Mucosa of gallbladder (tissue), 1 donor: ENCODE measurements at places on chromosomes 7 and 10. TPM values are rescaled to one million over a fixed set of nuclear protein-coding genes. Genes with fewer than 3 reads are reported as not detected.

The HSPA14 gene
- 8.0 TPM for total RNA-seq

The CDHR3 gene
- 3.1 TPM for total RNA-seq

The CISD1 gene
- total RNA-seq = 34.2 TPM

The PRPS1L1 gene
- not detected for total RNA-seq

The GSAP gene
- total RNA-seq = 23.9 TPM

The UCN3 gene
- total RNA-seq = 0.58 TPM

The ADCYAP1R1 gene
- total RNA-seq = 7.2 TPM

The SPDYE1 gene
- not detected for total RNA-seq

The STRIP2 gene
- 2.1 TPM for total RNA-seq

The GJC3 gene
- total RNA-seq = 0.26 TPM

DNA sequence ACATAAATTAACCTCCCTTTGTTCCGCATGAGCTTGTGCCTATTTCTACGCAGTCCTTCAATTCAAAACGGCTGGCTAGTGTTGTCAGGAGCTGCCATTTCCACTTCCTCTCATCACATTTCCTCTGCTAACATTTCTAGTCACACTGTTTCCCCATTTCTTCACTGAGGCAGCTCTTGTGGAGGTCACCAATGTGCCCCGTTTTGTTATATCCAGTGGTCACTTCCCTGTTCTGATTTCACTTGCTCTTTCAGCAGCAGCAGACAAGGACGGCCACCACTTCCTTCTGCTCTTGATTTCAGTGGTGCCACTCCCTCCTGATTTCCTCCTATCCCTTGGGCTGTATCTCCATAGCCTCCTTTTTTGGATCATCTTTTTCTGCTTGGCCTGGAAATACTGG is 64.8 kb upstream of the SEC61G start:
- DNase-seq = no peak

DNA sequence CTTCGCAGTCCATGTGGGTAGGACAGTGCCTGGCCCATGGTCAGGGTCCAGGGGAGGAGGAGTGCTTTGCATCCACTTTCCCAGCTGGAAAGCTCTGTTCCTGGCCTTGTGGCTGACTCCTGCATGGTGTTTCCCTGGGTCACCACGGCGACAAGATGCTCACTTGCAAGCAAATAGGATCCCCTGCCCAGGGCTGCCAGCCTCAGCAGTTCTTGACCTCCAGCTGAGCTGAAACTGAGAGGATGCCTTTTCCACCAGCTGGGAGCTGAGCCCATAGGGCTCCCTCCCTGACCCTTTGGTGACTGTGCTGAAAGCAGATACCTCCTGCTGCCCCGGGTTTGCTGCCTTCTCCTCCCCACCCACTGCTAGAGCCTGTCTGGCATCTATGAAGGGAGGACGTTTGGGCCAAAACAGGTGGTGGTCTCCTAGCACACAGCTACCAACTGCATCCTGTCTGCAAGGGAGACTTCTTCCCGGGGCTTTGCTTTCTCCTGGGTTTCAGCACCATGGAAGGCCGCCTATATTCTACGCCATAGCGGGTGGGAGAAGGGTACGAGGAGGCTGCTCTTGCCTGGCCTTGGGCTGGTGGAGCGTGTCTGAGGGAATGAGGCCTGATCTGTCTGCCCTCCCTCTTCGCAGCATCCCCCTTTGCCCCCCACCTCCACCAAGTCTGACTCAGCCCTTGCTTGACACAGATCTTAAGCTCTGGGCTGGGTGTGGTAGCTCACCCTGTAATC is 34.4 kb downstream of the UBTD1 start:
- no peak for DNase-seq

- DNase-seq = peak; percentile 54
Measured at GRCh38 chr10:60914690-60915141, 29.3 kb downstream of the RHOBTB1 start.

- DNase-seq = no peak
Measured at GRCh38 chr10:58826694-58827093, 314.0 kb downstream of the BICC1 start.

DNA sequence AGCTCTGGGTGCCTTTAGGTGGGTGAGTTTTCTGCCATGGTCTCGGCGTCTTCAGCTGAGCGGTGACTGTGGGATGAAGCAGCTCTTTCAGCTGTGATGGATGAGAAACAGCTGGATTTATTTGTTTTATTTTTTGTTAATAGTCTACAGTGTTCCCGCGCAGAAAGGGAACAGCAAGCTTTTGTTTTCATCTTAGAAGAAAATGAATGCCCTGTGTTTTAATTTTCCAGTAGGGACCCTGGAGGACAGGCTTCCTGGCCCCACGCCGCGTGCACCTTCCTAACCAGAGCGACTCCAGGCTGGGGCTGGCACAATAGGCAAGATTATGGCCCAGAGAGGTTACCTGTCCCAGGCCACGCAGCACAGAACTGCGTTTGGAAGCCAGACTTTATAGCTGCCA is 57.6 kb downstream of the GTF2IRD1 start:
- DNase-seq = no peak

DNA sequence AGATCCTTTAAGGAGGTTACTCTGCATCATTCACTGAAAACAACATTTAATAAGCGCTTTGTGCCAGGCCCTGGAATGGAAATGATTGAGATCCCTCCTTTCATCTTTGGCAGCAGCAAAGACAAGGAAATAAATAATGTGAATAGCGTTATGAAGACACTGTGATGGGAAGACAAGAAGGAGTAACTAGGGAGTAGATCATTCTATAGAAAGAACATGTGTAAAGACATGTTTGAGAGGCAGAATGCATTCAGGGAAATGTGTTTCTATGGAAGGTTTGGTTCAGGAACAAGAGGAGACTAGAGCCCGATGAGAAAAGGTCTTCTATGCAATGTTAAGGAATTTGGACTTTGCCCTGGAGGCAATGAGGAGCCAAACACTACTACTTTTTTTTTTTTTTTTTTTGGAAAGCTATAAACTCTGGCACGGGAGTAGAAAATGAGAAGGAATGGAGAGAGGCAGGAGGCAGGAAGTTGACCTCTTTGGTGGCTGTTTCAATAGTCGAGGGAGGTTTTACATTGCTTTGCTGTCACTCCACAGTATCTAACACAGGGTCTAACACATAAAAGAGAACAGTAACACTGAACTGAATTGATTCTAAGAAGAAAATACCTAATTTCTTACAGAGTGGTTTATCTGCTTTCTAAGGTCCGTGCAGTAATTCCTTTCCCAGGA is 44.9 kb downstream of the SMURF1 start:
- no peak for DNase-seq

DNA sequence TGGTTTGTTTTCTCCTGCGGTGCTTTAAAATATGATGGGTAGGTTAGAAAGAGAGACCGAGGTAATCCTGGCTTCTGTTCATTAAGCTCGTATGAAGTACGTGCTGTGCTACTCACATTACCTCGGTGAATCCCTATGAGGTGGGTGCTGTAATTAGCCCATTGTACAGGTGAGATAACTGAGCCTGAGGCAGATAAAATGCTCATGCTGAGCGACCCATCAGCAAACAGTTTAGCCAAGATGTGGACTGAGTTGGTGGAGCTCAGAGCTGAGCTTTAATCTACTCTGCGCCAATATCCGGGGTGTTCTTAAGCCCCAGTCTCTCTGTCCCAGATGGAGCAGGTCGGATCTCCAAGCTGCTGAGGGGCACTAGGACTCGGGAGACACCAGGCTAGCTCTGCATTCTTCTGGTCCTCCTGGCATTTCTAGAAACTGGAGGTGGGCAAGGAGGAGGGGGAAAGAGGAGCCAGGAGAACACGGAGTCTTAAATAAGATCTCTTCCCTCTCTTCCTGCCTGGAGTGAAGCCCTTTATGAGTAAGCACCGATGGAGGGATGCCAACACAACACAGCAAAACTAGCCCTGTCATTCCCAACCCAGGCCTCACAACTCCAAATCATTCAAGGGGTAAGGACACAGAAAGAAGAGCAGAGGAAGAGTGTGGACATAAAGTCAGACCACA is 458.5 kb downstream of the KCNMA1 start:
- DNase-seq = peak; percentile 61

GRCh38 chr7:17150018-17150417 is 148.4 kb upstream of the AHR start:
- DNase-seq = no peak

DNA sequence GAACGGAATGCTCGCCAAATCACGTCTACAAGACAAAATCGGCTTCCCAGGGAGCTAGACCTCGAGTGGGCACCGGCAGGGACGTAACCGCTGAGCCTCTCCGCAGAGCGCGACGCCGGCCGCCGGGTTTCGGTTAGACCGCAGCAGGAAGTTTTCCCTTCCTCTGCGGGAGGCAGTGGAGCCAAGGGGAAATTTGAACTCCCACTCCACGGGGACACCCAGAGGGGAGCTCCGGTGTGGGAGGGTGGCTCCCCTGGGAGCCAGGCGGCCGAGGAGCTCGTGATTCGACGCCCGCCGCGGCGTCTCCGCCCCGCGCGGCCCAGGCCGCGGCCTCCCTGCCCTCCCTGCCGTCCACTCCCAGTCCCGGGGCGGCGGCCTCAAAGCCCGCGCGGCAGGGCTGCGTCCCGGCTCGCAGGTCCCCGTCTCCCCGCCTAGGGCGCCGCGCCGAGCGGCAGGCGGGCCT is 426 bp downstream of the SYPL1 start:
- peak; percentile 26 for DNase-seq

GRCh38 chr10:122113161-122113944 is 124.4 kb downstream of the TACC2 start:
- DNase-seq = peak; percentile 78

DNA sequence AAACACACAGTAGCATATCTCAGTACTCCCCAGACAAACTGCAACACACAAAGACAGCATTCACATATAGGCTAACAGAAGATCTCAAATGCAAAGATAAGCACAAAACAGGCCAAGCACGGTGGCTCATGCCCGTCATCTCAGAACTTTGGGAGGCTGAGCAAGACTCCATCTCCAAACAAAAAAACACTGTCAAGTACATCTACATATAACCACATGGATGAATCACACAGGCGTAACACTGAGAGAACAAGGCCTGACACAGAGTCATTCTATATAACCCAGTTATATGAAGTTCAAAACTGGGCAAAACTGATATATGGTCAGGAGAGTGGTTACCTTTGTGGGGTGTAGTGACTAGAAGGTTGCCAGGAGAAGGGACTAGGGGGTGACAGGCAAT is 506.4 kb downstream of the KCNMA1 start:
- no peak for DNase-seq

DNA sequence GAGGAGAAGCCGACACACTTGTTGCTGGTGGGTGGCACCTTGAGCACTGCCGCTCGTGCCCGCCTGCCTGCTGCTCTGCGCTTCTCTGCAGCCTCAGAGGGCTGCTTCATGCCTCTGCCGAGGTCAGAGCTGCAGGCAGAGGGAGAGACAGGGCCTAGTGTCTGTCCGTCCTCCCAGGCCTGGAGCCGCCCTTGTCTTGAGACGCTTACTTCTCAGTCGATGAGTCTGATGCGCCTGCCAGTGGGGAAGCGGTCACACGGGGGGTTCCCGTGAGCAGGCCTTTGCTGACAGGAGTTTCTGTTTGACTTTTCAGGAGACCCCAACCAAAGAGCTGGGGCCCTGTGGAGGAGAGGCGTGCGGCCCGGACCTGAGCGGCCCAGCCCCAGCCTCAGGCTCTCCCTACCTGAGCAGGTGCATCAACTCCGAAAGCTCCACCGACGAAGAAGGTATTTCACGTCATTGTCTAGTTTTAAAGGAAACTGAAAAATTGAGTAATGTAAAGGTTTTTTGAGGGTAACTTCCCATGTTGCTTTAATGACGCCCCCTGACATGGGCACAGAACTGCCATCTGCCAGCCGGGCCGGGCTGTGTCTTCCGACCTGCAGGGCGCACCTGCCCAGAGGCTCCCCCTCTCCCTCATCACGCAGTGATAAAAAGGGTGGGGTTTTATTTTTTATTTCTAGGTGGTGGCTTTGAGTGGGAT is 7.8 kb upstream of the BHLHA15 start:
- no peak for DNase-seq

DNA sequence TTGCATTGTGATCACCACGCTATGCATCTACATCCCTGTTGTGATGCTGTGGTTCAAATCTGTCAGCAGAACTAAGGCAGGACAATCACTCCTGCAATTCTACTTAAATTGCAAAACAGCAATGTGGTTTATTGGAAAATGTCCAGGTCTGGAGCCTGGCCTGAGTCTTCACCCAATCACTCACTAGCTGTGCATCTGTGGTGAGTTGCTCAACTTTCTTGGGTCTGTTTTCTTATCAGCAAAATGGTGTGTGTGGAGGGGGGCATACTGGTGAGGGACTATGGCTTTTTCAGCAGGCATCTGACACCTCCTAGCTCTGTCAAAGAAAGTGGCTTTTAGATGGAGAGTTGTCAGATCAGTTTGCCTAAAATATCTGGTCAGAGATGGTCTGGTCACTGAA is 108.3 kb upstream of the FEZF1 start:
- DNase-seq = peak; percentile 30

GRCh38 chr10:15150563-15150962 is 17.9 kb downstream of the NMT2 start:
- no peak for DNase-seq

- no peak for DNase-seq
Measured at GRCh38 chr10:12684784-12685183, 316.7 kb downstream of the CCDC3 start.

DNA sequence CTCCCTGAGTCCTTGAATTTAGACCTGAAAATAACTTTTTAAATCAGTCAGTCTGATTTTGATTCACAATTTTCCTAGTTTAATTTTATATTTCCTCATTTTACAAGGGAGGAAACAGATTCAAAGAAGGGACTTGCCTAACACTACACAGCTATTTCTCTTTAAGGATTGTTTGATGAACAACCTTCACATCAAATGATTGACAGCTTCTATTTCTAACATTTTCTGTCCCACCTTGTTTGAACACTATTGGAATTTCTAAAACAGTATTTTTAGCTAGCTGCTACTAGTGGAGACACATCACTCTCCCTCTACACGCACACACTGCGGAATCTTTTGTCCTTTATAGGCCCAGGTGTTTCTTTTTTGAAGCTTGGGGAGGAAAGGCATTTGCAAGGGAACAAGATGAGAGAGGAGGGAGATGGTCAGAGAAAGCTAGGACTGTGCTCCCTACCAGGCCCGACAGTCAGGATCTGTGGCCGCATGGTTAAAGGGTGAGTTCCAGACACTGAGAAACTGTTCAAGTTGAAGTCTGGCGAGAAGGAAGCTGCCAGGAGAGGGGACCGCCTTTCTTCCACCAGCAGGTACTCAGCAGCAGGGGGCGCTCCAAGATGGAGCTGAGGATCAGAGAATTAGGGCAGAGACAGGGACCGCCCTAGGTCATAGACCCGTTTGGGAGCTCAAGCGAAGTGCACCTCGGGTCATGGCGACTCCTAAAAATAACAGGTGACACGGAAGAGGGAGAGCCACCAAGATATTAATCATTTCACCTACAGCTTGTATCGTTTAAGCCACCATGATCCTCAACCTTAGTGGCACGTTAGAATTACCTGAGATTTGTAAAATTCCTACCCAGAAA is 49.7 kb downstream of the DNAJC12 start:
- peak; percentile 59 for DNase-seq

DNA sequence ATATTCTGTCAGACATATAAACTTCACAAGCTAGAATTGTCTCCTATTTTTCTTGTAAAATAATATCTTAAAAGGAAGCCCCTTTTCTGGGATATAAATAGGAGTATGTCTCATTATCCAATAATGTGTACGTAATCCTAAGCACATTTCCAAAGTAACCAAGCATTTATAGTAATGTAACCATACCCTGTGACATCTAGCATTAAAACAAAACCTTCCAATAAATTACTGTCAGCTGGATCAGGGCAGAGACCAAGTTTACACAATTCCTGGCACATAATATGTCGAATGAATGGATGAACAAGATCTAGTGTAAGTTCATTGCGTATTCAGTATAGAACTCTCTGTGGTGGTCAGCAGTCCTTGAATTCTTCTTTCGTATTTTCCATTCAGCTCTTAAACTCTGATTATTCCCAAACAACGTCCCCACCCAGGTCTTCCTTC is 14.3 kb downstream of the CPED1 start:
- no peak for DNase-seq

- no peak for DNase-seq
Measured at GRCh38 chr7:112056409-112056808, 149.8 kb downstream of the DOCK4 start.
